Stimulated activated CD8-positive, alpha-beta memory T cell treated with anti-CD3 and anti-CD28 coated beads, Interleukin-4, amount 100 ng/mL, for 1 hour (primary cell): ENCODE measurements at places on chromosomes 11 and 22.

DNA sequence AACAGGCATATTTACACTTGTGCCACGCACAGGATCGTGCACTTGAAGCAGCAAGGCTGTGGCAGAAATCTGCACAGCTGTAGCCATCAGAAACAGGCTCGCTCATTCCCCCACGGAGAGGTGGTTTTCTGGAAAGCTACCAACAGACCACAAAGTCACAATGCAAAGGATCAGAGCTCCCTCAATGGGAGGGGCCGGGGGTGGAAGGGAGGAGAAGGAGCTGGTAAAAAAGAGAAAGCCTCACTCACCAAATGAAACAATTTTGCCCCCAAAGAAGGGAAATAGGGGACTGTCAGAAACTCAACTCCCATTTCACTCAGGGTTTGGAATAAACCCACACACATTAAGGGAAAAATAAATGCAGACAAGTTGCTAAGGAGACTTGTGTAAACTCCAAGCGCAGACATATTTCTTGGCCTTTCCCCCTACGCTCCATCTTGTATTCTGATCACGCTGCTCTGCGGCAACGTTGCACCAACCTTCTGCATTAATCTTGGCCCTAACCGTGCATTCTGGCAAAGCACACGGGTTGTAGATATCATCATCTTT, 43.2 kb upstream of the BLID start:
- DNase-seq, result no peak

DNA sequence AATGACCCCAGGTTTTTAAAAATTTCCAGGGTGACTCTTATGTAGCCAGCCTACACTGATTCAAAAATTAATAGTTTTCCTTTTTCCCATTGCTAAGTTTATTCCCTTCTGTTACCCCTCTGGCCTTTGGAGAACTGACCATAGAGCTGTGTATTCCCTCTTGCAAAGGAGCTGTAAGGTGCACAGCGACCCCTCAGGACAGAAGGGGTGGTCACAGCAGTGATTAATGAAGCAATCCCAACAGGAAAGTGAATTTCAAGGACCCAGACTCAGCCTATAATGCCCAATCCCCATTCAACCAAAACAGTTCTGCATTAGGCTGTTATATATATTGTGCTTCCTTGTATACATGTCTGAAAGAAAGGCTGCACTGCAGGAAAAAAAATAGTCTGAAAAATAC, 147.1 kb downstream of the WT1 start:
- no peak for DNase-seq

DNA sequence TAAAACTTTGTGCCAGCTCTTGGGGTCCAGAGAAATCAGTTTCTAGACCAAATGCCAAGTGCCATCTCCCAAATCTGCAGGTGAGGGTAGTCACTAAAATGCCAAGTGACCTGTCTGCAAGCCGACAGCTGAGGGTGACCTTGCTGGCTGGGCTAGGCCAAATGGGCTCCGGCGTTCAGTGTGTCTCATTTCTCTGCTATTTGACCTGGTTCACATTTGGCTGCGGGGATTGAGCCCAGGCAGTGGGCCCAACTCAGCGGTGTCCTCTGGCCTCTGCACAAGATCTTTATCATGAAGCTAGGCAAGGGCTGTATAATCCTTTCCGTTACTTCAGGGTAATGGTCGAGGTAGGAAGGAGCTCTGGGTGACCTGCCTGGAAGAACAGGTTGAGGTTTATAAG, 87.5 kb downstream of the SNX19 start:
- no peak for DNase-seq

- DNase-seq, result no peak
These were observed 3.5 kb downstream of the MYO18B start for GRCh38 chr22:25745341-25746011.

- DNase-seq, result no peak
These were observed 55.2 kb downstream of the PDE3B start for GRCh38 chr11:14698771-14699170.

- no peak for DNase-seq
These were observed 81.0 kb downstream of the CCDC34 start for GRCh38 chr11:27281740-27282590.

DNA sequence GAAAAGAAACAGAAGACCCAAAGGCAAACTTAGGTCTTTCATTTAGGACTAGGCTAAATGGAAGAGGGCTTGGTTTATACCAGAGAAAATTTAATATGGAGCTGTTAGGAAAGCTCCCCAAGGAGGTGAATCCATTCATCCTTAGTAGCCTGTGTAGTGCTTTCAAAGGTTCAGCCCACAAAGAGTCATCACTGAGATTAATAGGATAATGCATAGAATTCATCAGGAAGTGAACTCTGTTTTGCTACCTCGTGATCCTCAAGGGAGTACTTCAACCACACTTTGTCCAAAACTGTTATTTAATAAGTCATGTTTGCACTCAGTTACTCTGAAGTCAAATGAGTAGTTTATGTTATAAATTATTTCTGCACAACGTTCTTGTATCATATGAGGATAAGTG, 43.3 kb upstream of the MMP7 start:
- no peak for DNase-seq

DNA sequence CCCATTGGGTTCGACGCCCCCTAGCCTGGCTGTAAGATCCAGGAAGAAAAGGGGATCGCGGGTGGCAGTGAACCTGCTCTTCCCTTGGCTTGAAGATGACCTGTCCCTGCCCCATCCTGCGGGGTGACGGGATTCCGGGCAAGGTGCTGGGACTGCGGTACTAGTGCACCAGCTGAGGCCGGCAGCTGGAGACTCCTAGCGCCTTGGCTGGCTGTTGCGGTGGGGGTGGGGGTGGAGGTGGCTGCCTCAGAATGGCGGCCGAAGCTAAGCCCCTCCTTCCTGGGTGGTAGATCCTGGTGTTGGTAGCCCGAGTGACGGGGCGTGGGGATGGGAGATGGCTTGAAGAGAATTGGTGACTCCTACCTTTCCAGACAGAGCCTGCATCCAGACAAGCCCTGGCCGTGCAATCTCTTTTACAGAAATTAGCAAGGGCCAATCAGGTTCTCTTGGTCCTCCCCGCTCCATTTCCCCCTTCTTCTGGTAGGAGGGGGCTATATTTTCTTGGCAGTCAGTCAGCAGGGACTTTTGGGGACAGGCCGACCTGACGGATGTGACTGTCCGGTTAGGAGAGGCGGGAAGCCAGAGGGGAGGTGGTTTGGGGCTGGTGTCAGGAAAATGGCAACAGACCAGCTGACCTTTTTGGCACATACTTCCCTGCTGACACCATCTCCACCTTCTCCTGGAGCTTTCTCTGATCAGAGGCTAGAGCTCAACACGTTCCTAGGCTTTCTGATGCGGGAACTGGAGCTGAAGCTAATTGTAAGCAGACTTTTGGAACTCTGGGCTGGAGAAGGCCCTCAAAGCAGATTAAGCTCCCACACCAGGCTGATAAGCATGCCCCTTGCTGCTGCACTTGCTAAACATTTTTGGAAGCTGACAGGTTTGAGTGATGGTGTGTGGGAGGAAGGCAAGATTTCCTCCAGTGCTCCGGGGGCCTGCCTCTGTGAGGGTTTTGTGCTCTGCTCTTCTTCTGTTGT, 2.0 kb downstream of the NAV2 start:
- DNase-seq, result no peak

DNA sequence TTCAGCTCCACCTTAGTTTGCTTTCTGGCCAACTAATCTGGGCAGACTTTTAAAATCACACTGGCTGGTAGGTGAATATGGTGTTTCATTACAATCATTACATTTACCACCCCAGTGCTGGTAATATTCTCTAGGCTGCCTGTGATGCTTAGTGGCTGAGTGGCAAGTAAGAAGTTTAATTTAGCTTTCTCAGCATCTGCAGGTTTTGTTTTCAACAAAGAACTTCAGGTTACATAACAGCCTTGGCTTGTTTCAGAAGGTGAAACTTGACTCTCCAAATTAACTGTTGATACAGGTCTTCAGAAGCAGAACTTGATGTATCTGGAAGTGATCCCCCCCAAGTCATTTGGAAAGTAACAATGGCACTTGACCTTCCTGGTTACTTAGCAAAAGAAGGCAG, 423.3 kb upstream of the CCDC90B start:
- DNase-seq, result no peak

- no peak for DNase-seq
These were observed 40.7 kb downstream of the MOB2 start for GRCh38 chr11:1445741-1446445.

GRCh38 chr11:75031771-75032549, 43.2 kb downstream of the NEU3 start:
- peak; percentile 33 for DNase-seq

GRCh38 chr11:86606836-86607481, 65.5 kb downstream of the ME3 start:
- no peak for DNase-seq

- DNase-seq, result no peak
These were observed 65.6 kb downstream of the SHANK2 start for GRCh38 chr11:71186806-71187205.

DNA sequence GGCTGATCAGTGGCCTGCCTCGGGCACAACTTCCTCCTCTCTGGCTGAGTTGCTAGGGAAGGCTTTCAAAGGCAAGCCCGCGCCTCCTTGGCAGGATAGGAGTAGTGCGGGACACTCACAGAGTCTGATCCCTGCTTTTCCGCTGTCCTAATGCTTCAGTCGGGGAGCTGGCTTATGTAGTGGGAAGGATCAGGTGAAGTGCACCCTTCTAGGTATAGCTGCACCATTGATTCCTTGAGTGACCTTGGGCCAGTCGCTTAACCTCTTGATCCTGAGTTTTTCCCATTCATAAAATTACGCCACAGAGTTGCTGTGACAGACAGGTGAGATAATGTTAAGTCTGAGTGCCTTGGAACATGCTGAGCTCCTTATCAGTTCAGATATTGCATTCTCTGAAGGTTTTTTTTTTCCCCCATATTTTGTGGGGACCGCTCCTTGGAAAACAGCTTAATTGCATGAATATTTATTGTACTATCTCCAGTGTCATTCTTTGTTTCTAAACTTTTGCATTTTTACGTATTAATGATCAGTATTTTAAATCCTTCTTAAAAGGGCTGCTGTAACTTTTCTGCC, 961 bp downstream of the IPO7 start:
- no peak for DNase-seq

GRCh38 chr11:45511566-45511965, 153.9 kb downstream of the CHST1 start:
- DNase-seq, result no peak

- no peak for DNase-seq
These were observed 3.1 kb upstream of the EHD1 start for GRCh38 chr11:64881476-64881875.

GRCh38 chr11:26229257-26229656, 102.7 kb upstream of the ANO3 start:
- no peak for DNase-seq

DNA sequence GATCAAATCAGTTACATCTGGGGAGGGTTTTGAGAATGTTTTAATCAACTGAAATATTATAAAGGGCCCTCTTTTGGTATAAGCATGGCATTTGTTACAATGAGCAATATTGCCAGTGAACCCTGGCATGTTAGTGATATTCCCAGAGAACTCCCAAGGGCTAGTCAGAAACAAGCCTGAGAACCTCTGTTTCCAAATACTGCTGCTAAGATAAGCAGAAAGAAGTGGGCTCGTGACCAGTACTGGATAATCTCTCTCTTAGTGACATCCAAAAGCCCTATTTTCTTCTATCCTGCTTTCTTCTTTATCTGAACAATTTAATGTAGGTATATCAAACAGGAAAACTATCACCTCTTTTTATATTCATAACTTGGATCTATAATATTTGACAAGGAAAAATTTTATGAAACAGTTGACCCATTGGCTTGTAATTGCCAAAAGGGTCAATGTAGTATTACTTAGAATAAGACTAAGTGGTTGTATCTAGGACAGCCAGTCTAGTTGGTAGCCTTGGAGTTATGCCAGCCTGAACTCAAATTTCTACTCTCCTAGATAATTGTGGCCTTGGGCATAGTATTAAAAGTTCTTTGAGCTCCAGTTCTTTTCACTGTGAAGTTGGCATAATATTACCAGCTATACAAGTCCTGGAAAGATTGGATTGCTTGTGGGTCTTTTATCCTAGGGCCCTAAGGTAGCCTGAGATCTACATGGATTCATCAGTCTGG, 15.7 kb downstream of the CAT start:
- no peak for DNase-seq

GRCh38 chr11:45736424-45736823, 68.5 kb upstream of the SLC35C1 start:
- DNase-seq, result no peak

GRCh38 chr11:72686639-72687220, 12.5 kb upstream of the PDE2A start:
- DNase-seq, result no peak

GRCh38 chr11:19992162-19992561, 168.1 kb downstream of the DBX1 start:
- DNase-seq, result no peak

DNA sequence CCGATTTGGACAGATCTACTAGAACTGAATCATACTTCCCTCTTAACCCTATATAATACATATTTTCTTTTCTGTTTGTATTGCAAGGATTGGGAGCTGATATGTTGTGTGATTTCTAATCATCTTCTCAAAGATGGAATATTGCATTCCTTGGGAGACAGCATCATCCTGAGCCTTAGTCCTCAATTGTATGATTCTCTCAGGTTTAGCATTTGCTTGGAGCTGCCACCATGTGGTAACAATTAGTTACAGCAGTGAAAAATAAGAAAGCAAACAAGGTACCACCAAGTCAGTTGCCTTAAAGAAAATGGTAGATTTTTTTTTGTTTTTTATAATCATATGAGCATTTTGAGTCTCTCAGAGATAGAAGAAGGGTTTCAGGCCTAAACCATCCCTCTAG, 11.9 kb downstream of the SNX19 start:
- DNase-seq, result no peak

- no peak for DNase-seq
These were observed 19.9 kb downstream of the PACSIN2 start for GRCh38 chr22:42994917-42995562.

DNA sequence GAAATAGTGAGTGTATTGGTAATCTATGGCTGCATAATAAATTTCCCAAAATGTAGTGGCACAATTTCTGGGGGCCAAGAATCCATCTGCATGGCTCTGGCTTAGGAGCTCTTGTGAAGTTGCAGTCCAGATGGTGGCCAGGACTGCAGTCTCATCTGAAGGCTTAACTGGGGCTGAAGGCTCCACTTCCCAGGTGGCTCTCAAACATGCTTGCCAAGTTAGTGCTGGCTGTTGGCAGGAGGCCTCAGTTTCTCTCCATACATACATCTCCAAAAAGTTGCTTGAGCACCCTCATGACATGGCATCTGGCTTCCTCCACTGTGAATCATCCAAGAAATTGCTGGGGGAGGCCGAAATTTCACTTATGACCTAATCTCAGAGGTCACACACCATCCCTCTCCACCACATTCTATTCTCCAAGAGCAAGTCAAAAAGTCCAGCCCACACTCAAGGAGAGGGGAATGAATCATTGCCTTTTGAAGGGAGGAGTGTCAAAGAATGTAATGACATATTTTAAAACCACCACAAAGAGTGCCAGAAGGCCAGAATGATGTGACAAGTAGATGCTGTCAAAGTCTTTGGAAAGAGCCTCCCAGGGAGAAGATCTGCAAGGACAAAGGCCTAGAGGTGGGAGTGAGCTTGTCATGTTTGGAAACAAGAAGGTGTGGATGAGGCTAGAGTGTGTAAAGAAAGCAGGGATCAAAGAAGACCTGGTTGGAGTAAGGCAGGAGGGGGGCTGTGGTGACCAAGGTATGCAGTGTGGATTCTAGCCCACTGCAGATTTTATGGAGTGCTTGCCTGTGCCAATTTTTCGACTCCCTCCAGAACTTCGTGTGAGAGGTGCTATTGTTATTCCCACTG, 566.2 kb downstream of the MIAT start:
- DNase-seq, result no peak
